ENCODE measurements at places on chromosomes 5 and 9.

GRCh38 chr9:73847536-73847935 is 649.6 kb upstream of the RORB start:
- no peak for DNase-seq

DNA sequence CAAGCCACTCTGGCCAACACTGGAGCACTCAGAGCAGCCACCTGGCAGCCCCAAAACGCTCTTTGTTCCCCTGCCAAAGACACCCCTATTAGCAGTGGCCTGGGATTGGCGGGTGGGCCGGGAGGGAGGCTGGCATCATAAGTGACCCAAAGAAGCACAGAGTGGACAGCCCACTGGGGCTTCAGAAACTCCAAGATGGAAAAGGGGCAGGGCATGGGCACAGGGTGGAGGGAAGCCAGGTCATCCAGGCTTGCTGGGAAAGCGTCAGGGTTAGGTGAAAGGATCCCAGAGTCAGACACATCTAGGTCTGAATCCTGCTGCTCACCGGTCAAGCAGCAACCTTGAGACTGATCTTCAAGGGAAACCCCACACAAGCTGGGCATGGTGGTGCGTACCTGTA is 14.8 kb downstream of the EEIG1 start:
- DNase-seq = no peak

GRCh38 chr9:123049589-123050222 is 16.2 kb downstream of the GPR21 start:
- DNase-seq = peak; percentile 84

GRCh38 chr5:157994906-157995519 is 136.1 kb upstream of the CLINT1 start:
- peak; percentile 72 for DNase-seq

DNA sequence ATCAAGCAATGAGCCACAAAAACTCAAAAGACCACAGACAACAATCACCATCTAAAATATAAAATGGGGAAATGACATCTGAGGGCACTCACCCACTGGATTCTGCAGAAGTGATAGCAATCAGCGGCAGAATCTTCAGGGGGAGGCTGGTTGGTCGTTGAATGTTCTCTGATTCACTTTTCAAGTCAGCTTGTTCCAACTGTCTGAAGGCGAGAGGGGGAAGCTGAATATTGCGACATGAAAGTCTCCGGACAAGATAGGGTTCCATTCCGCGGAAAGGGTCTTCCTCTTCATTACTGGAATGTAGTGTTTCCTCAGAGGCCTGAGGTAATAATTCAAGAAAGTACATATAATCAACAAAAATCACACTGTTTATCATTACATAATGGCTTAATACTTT is 94.9 kb upstream of the PDE4D start:
- DNase-seq = no peak

- no peak for DNase-seq
Measured at GRCh38 chr9:8011974-8012373, 212.4 kb upstream of the DMAC1 start.

DNA sequence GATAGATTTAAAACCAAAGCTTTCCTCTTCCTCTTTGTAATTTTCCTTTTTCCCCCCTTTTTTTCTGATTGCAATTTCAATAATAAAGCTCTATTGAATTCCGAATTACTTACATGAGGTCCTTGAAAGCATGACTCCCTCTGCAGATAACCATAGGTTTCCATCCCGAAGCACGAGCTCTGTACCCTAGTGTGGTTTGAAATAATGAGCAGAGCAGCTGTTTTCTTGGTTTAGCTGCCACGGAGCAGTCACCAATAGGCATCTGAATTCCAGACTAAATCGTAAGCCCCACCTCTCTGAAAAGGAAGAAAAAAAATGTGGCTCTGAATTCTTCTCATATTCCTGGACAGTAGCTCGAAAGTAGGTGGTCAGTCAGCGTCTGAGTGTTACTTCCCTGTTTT is 18.5 kb upstream of the GNE start:
- peak; percentile 79 for DNase-seq

DNA sequence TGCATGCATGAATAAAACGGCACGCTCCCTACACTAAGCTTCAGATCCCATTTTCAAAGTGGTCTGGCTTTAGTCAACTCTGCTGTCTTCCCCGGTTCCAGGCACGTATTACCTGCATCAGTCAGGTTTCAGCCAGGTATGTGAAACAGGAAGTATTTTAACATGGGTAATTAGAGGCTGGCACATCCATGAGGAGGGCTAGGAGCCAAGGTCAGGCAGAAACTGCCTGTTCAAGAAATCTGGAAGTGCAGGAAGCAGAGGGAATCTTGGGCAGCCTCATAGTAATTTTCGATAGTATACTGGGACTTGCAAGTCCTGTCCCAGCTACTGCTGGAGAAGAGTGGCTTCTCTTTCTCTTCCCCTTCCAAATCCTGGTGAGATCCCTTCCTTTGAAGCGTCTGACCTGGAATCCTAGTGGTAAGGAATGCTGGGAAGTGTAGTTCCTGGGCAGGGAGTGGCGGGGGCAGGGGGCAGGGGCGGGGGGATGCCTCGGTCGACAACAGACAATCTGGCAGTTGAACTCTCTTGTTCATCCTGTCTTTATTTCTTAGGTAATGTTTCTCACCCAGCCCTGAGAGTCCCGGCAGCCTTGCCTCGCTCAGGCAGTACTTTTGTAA is 403.1 kb downstream of the TLE4 start:
- DNase-seq = no peak

GRCh38 chr9:113644321-113644720 is 180.8 kb downstream of the RGS3 start:
- DNase-seq = no peak

DNA sequence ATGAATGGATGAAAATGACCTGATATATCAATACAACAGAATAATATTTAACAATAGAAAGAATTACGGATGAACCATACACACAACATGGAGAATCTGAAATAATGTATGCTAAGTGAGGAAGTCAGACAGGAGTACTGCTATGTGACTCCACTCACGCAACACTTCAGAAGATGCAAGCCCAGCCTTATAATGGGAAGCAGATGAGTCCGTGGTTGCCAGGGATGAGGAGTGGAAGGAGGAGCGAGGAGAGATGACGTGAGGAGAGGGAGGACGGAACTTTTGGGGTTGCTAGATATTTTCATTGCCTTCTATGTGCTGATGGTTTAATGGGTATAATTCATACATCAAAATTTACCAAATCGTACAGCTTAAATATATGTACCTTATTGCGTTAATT is 55.4 kb upstream of the ERCC6L2 start:
- DNase-seq = no peak

GRCh38 chr5:126736141-126736540 is 40.8 kb upstream of the LMNB1 start:
- no peak for DNase-seq

GRCh38 chr9:4762108-4762885 is 21.3 kb upstream of the AK3 start:
- peak; percentile 87 for DNase-seq

- DNase-seq = no peak
Measured at GRCh38 chr5:5188376-5189050, 48.4 kb downstream of the ADAMTS16 start.

- DNase-seq = no peak
Measured at GRCh38 chr5:149363936-149364335, 6.1 kb downstream of the PCYOX1L start.

DNA sequence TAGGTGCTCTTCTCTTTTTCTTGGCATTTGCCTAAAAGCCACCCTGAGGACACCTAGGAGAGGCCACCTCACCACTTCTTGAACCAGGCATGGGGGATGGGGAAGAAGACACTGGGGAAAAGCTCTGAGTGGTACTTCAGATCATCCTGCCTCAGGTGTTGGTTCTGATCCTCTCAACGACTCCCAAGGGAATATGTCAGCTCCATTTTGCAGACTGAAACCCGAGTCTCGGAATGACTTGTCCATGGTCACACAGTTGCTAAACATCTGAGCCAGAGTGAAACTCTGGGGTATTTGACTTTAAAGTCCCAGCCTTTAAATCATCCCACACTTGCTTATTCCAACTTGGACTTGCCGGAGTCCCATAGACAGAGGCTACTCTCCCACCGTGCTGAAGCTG is 120.6 kb upstream of the GABRP start:
- DNase-seq = no peak

DNA sequence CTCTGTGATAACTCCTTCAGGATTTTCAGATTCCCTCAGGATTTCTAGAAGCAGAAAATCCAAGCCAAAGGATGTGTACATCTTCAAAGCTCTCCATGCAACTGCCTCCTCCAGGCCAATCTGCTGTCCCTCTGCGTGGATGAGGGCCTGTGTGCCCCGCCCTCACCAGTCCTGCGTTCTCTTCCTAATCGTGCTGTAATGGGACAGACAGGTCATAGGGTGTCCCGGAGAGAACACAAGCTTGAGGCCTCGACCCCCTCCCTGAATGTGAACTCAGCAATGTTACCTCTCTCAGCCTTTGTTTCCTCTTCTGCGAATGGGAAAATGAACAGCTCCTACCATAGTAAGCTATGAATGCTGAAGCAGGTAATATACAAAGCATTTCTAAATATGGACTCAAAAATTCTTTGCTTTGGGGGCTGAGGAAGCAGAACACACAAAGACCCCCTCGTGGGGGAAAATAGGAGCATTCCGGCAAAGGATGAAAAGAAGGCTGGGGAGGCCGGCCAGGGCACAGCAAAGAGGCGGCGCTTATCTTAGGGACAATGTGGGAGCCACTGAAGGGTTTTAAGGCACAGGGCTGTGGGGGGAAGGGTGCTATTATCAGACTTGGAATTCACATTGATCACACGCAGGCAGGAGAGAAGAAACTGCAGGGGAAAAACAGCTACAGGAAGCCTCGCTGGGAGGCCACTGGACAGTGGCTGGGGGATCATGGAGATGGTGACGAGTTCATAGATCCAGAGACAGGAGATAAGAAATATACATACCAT is 57.2 kb upstream of the FBXW11 start:
- no peak for DNase-seq

DNA sequence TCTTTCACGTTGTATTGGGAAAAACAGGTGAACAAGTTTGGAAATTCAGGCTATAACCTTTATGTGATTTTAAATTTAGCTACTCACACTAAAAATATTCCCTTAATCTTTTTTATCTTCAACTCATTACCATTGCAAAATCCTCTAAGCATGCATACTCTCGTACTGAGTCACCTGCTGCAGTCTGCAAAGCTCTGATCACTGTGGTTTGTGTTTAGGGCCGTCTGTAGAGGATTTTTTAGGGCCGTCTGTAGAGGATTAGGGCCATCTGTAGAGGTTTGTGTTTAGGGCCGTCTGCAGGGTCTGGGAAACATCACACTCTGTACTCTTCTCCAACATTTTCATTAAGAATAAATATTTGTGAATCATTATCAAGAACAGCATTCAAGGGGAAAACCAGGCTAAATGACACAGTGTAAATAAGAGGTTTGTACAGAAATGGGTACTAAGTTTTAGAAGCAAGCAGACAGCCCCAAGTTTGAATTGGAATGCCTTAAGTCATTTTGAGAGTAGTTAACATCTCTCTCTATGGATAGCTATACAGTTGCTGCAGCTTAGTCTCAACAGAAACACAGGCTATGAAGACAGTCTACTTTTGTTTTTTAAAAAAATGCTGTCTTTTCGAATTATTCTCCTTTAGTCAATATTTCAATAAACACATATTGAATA is 155.0 kb upstream of the TSLP start:
- DNase-seq = peak; percentile 90

GRCh38 chr9:36825179-36825578 is 208.9 kb downstream of the PAX5 start:
- DNase-seq = no peak

GRCh38 chr5:95931079-95931833 is 30.4 kb downstream of the ELL2 start:
- DNase-seq = no peak

- DNase-seq = no peak
Measured at GRCh38 chr5:155886311-155887031, 440.5 kb upstream of the SGCD start.

GRCh38 chr5:150700594-150701377 is at the start of gene RBM22:
Gene RBM22 (minus strand): TSS chr5:150701062. CDS start chr5:150700985, 77 bp downstream.
- peak; percentile 89 for DNase-seq

DNA sequence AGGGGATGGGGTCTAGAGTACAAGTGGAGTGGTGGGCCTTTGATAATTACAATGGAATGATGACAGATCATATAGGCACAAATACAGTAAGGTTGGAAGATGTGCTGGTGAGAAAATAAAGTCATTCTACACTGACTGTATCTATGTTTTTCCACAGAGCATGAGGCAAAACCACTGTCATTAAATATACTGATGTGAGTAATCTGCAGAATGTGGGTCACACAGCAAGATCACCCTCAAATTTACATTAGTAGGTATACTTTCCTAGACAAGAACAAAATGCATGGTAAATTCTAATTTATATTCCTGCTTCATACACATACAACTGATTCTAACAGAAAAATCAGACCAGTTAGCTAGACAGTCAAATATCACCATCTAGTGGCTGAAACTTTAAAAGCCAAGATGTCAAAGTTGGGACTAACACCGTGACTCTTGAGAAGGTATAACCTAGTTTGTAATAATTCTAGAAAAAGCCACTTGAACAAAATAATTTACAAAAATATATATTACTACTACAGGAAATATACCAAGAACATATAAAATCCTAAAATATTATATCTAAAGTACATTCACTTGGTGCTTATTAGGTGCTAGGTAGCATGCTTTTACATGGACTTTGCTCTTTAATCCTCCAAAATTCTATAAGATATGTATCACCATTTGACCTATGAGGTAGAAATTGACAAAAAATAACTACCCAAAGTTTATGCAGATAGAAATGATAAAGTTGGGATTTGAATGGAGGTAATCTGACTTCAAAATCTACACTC is 19.5 kb downstream of the TTC33 start:
- DNase-seq = peak; percentile 81

DNA sequence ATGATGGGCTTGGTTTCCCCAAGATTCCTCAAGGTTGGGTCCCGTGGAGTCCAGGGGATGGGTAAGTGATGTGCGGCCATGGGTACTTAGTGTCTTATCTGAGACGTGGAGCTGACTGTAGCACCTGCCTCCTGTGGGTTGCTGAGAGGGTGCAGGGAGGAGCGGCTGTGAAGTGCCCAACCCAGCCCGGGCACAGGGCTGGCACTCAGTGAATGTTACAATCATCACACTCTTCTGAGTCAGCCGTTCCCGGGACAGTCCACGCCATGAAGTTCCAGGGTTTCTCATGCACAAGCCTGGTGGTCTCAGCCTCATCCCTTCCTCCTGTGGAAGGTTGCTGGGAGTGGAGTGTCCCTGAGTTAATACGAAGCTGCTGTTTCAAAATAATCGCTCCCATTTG is 29.1 kb downstream of the NTNG2 start:
- DNase-seq = no peak

DNA sequence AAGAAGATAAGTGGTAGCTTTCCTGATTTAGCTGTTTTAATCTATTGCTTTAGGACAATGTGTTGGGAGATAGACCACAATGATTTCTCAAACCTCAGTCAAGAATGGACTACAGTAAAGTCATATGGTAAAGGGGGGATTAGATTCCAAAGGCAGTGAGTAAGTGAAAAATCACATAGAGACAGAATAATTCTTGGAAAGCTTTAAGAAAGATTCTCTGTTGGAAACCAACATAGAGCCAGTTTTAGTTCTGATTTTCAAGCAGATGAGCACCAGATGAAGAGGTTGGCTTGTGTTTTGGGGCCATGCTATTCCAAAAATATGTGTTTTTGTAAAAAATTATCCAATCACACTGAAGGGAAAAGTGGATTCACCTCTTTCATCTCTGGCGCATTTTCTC is 256.8 kb upstream of the RPS23 start:
- DNase-seq = no peak

All from fibroblast of pulmonary artery (primary cell).